ENCODE measurements at places on chromosomes 16 and 17.
A peak's percentile ranks its signal among the peaks of the same experiment; 100 is the strongest.

- DNase-seq = no peak
Measured at GRCh38 chr16:27233731-27234130, 30.4 kb downstream of the KDM8 start.

- DNase-seq = no peak
Measured at GRCh38 chr16:57667526-57668262, 412 bp upstream of the ADGRG3 start.

- no peak for DNase-seq
Measured at GRCh38 chr16:54633943-54634362, 296.7 kb upstream of the IRX5 start.

GRCh38 chr16:9135797-9136196 is 44.4 kb downstream of the HAPSTR1 start:
- DNase-seq = no peak

- DNase-seq = no peak
Measured at GRCh38 chr16:87066133-87067002, 250.8 kb downstream of the C16orf95 start.

- no peak for DNase-seq
Measured at GRCh38 chr16:25161753-25162367, 50.3 kb downstream of the LCMT1 start.

DNA sequence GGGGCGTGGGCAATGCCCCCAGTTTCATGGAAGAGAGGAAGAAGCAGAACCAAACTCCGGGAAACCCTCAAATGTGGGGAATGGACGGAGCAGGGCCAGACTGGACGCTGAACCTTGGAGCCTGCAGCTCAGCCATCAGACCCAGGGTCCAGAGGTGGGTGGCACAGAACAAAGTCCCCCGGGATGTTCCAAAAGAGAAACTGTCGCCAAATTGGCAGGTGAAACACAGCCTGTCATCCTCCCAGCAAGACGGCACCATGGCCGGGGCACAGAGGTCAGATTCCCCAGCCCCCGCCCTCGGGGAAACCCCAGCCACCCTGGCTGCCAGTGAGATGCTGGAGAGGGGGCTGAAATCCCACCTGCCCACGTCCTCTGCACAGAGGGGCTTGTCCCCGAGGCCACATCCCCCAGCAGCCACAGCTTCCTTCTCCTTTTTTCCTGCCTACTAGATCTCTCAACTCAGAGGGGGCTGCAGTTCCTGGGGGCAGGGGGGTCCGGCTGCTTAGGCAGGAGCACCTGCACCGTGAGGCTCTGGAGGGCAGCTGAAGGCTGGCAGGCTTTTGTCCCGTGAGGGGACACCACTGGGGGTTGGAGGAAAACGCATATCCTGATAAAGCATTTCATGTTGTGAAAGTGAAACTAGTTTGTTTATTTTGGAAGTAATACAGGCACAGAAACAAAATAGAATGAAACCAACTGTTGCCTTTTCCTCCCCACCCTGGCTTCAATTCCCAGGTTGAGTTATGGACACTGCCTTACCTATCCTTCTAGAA is 1.2 kb upstream of the SECTM1 start:
- DNase-seq = no peak

- no peak for DNase-seq
Measured at GRCh38 chr16:68481636-68482035, 33.3 kb upstream of the SMPD3 start.

DNA sequence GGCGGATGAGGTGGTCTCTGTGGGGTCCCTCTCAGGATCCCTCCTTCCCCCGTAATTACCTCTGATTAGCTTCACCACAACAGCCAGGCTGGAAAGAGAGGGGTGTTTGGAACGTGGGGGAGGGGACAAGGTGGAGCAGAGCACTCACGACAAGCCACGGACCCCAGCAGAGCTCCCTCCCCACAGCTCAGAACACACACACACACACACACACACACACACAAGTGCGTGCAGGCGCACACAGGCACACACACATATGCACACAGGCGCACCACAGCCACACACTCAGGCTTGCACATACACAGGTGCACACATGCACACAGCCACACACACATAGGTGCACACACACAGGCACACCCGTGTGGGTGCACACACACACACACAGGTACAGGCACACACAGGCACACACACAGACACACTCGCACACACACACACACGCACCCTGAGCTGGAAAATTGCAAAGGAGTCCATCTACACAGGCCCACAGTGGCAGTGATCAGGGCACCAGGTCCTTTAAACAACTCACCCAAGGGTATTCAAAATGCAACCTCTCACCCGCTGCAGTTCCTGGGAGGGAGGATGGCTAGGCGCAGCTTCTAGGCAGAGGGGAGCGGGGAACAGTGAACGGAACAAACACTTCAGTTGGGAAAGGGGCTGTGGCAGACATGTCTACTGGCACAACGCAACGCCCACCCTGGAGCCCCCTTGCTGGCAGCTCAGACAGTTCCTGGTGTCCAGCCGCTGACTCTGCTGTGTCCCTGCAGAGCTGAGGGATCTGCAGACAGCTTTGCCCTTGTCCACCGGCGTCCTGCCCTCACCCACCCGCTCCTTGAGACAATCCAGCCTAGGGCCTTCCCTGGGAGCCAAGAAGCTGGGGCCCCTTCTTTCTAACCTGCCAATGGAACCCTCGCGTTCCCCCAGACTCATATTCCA is 59.9 kb upstream of the DLX4 start:
- DNase-seq = no peak

DNA sequence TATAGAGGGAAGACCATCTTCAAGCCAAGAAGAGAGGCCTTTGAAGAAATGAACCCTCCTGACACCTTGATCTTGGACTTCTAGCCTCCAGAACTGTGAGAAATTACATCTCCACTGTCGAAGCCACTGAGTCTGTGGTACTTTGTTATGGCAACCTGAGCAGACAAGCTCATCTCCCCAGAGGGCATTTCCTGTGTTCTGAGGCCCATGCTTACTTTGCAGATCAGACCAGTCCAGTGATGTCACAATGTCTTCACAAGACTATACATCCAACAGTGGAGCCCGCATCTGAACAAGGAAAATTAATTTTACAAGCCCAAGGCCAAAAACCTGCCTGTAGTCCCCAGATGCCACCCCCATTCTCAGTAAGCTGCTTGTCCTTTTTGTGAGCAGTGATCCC is 14.8 kb upstream of the C17orf113 start:
- DNase-seq = no peak

DNA sequence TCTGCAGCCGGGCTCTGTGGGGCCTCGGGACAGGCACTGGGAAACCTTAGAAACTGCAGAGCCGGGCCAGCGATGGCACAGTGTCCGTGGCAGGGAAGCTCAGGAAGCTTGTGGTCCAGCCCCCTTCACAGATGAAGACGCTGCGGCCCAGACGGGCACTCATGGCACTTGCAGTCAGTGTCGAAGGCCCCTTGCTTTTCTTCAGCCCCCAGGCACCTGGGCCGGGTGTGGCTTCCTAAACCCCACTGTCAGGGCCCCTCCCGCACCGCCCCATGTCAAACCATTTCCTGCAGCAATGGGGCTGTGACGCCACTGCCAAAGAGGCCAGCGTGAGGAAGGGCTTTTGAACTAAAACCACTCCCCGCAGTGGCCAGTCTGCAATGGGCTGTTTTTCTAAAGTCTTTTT is 164.0 kb downstream of the LAT start:
- peak; percentile 51 for DNase-seq

DNA sequence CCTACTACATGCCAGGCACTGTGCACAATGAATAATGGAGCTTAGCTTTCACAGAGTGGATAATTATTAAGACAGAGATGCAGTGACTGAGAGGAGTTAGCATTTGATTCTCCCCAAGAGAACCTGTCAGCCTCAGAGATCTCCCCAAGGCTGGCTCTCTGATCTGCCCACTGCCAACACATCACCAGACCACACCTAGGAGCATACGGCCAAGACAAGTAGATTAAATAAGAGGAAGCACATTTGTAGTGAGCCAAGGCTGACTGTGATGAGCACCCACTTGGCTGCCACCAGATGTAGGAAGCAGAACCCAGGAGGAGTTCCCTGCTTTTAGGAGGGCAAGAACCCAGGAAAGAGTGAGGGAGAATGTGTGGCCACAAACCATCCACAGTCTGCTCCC is 130.1 kb downstream of the SPACA3 start:
- DNase-seq = no peak

DNA sequence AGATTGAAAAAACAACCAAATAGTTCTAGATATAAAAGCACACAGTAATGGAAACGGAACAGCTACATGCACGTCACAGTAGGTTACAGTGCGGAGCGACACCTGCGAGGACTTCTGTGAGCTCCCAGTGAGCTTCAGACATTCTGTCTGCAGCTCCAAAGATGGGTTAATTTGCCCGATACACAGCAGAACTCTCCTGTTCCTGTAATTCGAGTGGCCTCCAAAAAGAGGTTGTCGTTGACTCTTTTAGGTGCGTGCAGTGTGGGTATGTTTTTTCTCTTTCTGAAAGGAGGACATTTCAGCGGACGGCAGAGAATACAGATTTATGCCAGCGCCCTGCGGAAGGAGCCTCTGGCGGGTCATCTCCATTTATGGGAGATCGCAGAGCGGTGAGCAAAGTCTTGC is 2.9 kb downstream of the OR1F1 start:
- no peak for DNase-seq

- DNase-seq = no peak
Measured at GRCh38 chr17:17090642-17091103, 48.4 kb downstream of the MPRIP start.

DNA sequence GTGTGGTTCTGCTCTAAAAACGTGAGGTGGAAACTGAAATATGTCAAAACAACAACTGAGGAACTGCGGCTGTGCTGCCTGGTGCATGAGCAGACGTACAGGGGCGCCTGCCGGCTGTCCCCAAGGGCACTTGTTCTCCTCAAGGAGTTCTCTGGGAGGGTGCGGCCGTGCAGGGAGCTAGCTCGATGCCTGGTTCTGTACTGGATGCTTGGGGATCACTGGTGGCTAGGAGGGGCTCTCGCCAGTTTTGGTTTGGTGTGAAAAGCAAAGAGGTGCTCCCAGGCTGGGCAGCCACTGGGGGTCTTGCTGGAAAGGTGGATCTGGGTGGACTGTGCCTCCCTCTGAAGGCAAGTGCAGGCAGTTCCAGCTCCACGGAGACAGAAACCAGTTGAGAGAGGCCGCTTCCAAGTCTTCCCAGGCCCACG is 41.9 kb upstream of the ATP2A3 start:
- no peak for DNase-seq

- DNase-seq = peak; percentile 13
Measured at GRCh38 chr17:38352245-38353085, 821 bp downstream of the SOCS7 start.

DNA sequence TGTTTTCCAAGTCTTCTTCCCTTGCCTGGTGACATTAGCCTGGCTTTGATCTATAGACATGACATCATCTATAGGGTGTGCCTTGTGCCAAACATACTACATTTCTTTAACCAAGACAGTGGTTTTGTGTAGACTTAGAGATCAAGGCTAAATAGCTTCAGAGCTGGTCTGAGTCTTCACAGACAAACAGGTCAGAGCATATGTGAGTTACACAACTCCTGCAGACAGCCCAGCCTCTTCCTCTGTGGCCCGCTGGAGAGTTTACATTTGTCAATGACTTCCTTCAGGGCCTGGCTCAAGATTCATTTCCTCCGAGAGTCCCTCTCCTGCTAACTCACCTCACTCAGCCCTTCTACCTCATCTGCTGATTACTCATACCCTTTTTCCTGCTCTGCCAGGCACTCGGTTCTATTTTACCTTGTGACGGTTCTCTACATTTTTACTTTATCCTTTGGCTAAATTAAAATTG is 73.1 kb upstream of the TANC2 start:
- DNase-seq = peak; percentile 5

GRCh38 chr17:41885733-41886132 is 20.5 kb upstream of the KLHL11 start:
- no peak for DNase-seq

DNA sequence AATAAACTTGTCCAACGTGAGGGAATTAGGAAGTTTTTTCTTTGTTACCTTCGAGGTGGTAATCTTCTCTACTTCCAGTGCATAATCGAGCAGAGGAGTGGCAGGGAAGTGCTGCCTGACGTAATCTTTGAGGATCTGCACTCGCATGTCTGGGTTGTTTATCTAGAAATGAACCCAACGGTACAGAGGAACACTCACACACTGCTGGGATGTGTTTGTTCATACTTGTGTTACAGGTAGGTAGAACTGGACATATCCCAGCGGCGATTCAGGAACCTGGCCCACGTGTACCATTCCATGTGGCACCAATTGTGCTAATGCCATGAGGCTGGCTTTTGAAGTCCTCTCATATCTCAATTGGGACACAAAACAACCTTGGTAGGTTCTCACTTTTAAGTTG is 4.2 kb upstream of the KLHL11 start:
- peak; percentile 28 for DNase-seq

- peak; percentile 20 for DNase-seq
Measured at GRCh38 chr17:9470171-9470570, 105.4 kb downstream of the STX8 start.

- DNase-seq = no peak
Measured at GRCh38 chr17:71217769-71218168, 903.1 kb upstream of the SOX9 start.

DNA sequence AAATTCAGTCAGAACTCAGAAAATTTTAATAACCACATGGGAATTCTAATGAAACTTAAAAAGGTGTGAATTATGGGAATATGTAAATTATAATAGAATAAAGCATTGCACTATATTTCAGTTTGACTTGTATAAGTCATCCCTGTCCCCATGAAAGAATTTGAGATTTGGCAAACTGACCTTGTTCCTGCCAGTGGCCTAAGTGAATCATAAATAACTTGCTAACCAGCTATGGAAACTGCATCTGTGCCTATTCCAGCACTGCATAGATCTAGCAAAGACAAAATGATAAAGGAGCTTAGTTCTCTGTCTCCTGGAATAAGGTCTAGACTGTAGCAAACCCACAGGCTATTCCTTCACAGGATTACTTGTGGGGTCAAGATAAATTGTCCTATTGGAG is 106.8 kb upstream of the NOG start:
- no peak for DNase-seq

GRCh38 chr16:84446596-84447392 is 57.7 kb downstream of the MEAK7 start:
- DNase-seq = no peak
